Caudate nucleus (tissue), 63 donors: ENCODE measurements at places on chromosomes 7 and 10.

GRCh38 chr10:6563075-6563474 lies 17.0 kb downstream of the PRKCQ start:
- DNase-seq = no peak

DNA sequence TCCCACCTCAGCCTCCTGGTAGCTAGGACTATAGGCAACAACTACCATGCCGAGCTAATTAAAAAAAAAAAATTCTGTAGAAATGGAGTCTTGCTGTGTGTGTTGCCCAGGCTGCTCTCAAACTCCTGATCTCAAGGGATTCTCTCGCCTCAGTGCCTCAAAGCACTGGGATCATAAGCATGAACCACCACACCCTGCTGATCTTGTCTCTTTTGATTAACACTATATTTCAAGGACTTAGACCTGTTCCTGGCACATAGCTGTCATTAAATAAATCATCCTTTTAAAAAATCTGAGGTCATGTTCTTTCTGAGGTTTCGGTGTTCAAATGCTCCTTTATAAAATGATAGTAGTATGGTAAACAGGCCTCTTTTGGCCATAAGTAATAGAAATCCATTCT lies 4.8 kb downstream of the PALS2 start:
- no peak for DNase-seq

DNA sequence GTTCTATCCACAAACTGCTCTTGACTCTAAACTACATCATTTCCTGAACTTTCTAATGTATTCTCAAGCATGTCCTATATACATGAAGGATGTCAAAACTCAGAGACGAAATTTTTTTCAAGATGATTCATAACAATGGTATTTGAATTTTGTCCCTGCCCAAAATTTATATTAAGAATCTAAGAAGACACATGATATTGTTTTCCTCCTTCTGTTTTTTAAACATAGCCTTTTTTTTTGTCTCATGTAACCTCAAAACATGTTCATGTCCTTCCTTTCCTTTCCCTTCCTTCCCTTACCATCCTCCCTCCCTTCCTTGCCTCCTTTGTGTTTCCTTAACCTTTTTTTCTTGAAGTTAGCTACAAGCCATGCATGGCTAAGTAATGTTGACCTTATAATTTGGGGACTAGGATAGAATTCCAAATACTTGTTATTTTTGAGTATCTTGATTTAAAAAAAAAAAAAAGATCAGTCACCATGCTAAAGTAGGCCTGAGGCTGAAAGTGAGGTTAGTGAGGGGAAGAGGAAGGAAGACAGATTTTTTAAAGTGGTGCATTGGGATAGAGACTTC lies 163.0 kb downstream of the SUGCT start:
- DNase-seq = no peak

- no peak for DNase-seq
Measured at GRCh38 chr7:151381098-151381347, 28.8 kb downstream of the WDR86 start.

DNA sequence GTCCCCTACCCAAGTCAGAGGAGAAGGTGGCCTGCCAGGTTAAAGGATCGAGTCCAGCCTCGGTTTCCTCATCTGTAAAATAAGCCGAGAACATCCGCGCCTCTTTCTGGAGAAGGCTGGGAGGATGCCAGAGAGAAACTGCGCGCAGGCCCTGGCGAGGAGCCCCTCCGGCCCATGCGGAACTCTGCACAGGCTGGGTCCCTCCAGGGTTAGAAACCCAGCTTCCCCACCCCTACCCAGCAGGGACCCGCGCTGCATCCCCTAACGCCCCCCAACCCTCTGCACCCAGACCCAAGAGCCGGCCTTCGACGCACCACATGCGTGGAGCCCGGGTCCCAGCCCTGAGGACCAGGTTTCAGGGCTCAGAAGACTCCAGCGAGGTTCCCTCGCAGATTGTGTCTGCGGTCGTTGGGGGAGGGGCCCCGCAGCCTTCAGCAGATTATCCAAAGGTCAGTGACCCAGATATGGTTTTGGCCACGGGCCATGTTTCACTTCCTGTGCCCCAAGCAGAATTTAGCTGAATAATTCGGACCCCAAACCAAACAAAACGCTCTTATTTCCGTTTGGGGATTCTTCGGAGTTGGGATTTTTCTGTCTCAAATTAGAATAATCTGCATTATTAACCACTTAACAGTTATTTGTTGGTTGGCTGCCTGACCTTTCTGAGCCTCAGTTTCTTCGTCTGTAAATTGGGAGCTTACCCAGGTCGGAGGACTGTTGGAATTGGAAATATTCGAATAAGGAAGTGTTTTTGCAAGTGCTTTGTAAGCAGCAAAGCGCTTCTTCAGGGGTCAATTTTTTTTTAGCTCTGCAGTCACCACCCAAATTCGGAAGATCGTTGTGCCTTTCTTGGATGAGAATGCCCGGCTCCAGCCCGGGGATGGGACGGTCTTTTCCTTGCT lies 167.7 kb downstream of the UBE2H start:
- no peak for DNase-seq

GRCh38 chr7:44561962-44562621 lies 11.6 kb downstream of the DDX56 start:
- DNase-seq = peak; percentile 65

DNA sequence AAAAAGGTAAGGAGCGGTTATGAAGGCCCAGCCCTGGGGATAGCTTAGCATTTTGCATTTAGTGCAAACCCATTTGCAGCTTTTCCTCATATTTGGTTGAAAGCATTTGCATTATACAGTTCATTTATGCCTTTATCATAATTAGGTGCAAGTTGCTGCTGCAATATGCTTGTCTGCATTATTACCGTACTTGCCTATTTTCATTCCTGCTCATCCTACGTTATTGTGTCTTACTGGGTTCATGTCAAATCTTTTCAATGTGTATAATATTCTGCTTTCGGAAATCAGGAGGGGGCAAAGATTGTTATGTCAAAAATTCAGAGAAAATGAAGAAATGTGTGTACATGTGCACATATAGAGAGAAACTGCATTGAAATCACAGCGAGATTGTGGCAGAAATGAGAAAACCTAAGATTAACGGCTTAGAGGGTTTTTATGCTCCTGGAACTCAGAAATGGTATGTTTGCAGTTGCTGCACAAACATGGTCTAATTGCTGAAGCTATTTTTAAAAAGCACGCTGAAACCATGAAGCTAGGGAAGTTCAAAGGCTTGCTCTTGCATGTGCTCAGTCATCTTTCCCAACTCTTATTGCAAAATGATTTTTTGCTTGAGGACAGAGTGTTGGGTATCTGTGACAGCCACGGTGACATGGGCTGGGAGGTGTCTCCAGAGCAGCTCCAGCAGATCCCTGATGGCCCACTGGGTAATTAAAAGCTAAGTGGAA lies 613.2 kb downstream of the SDK1 start:
- DNase-seq = no peak

DNA sequence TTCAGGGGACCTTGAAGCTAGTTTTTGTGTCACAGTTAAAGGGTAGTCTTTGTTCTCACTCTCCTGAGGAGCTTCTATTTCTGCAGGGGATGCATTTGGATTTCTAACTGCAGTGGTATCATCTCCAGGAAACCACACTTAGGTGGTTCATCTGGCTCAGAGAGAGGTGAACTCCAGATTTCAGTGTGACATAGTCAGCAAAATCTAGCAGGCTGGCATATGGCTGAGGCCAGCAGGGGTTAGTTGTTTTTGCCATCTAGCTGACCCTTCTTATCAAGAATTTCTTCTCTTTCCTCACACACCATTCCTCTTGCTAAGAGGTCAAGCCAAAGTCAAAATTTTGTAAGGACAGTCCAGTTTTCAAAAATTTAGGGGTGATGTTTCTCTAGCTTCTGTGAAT lies 248.2 kb downstream of the REEP3 start:
- no peak for DNase-seq

DNA sequence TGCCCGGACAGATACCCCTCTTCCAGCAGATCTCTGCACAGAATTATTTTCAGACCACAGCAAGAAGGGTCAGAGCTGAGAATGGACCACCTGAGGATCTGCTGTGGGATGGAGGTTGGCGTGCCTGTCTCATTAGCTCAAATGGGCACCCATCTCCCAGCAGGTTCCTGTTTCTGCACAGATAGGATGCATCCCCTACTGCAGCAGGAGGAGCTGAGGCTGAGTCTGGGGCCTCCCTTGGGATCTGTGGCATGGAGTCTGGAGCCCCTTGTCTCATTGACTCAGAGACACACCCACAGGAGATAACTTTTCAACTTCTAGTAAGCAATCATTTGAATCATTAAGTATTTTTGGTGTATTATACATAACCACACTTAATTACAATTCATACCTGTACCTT lies 212.7 kb downstream of the ADK start:
- DNase-seq = no peak

DNA sequence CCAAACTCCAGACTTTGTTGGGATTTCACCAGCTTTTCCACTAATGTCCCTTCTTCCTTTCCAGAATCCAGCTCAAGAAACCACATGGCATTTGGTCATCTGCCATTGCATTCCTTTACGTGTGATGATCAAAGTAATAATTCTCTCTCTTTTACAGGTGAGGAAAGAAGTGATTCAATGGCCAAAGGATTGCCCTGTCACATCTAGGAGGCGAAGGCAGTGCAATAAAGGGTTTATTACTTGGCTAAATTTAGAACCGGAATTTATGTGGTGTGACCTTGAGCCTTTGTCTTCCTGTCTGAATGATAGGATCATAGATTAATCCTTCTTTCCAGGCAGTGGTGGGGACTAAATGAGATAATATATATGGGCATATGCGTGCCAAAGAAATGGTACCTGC lies 58.3 kb upstream of the COBL start:
- DNase-seq = no peak

- no peak for DNase-seq
Measured at GRCh38 chr7:51128545-51129435, 187.8 kb downstream of the COBL start.

GRCh38 chr7:2950578-2950977 lies 93.1 kb downstream of the CARD11 start:
- no peak for DNase-seq

GRCh38 chr7:106863274-106863997 lies 1.6 kb upstream of the PIK3CG start:
- DNase-seq = no peak

GRCh38 chr10:57952741-57953140 lies 315.0 kb downstream of the IPMK start:
- no peak for DNase-seq

GRCh38 chr10:124142960-124143359 lies 49.6 kb upstream of the CHST15 start:
- DNase-seq = no peak

DNA sequence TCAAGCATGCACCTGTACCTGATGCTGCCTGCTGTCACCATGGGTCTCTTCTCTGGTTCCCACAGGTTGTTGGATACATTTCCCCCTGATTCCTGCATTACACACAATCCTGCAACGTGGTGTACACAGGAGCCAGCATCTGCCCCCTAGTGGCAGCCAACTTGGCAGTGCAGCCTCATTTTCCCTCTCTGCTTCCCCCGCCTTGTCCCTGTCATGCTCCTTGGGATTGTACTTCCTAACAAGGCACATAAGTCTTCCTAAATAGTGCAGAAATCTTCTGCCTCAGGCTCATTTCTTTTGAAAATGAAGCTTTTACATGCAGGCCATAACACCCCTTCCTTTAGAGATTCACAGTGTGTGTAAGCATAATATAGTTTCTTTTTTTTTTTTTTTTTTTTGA lies 387.5 kb downstream of the CCSER2 start:
- no peak for DNase-seq

GRCh38 chr10:23877791-23878320 lies 331.1 kb upstream of the KIAA1217 start:
- DNase-seq = no peak

- no peak for DNase-seq
Measured at GRCh38 chr7:44152971-44153947, 12.1 kb upstream of the MYL7 start.

GRCh38 chr7:106986450-106986977 lies 58.0 kb upstream of the PRKAR2B start:
- DNase-seq = no peak

DNA sequence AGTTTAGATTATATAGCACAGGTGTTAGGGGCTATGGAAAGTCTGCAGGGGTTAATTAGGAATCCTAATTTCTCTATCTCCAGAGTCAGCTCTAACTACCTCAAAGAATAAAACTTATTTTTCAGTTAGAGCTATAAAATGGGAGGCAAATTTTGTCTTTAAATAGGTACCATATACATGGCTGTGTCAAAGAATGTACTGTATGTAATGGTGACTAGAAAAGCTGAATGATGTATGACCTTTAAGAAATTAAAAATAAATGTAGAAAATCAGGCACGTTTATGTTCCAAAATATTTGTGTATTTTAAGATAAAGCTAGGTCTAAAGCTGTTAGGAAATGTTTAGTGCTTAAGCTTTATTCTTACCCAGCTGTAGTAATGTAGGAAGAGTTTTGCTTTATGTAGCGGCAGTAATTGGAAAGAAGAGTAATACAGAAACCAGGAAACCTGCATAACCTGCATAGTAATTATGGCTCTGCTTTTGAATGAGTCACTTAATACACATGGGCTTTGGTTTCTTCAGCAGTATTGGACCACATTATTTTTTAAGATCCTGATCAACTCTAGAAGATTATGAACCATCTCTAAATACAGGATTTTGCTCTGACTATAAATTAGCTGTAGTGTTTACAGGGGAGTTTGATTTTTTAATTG lies 85.0 kb downstream of the KMT2E start:
- DNase-seq = no peak

DNA sequence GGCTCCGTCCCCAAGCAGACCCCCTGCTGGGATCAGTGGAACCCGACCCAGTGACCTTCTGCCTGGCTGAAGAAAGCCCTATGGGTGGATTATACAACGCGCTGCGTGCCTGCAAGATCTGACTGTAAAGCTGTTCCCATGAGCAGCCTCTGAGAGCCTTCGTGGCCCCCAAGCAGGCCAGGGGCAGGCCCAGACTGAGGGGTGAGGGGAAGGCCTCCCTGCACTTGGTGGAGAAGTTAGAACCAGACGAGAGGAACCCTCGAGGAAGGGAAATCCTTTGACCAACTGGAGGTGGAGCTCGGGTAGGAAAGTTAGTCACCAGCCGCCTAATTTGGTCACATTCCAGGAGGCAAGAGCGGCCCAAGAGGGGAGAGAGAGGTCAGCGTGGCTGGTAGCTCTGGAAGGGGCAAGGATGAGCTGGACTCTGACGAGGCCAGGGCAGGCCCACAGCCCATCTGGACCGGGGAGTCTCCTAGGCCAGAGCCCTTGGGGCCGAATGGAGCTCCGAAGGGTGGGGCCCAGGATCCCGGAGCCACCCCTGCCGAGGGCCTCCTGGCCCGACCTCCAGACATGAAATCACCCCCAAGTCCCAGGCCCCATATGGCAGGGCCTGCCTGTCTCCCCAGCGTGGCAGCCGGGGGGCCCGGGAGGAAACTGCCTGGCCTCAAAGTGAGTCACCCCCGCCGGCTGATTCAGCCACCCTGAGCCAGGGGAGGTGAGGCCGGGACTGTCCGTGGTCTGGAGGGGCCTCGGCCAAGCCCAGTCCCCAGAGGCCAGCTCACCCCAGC lies 23.3 kb upstream of the PDGFA start:
- no peak for DNase-seq

- no peak for DNase-seq
Measured at GRCh38 chr7:135248546-135248945, 14.9 kb downstream of the STRA8 start.

- DNase-seq = no peak
Measured at GRCh38 chr10:74361678-74362077, 210.7 kb downstream of the ADK start.

GRCh38 chr7:41809116-41809515 lies 106.2 kb upstream of the INHBA start:
- DNase-seq = no peak
